Activated CD8-positive, alpha-beta T cell treated with anti-CD3 and anti-CD28 coated beads, Interleukin-2, amount 10 ng/mL, durations not matched to agents 7 days and 5 days (primary cell): ENCODE measurements at places on chromosomes 11 and 22.

DNA sequence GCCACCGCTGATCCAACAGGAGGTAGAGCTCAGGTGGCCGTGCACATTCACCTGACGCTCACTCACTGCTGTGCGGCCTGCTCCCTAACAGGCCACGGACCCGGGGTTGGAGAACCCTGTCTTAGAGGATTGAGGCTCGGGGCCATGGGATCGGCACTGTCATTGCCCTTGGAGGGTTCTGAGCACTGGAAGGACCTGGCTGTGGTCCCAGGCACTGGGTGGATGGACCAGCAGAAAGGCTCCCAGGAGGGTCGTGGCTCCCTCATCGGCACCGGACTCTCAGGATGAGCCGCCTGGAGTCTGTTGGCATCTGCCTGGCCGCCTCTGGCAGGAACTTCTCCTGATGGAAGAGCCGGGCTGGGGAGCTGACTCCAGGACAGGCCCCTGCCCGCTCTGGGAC, 6.5 kb downstream of the KCNQ1 start:
- no peak for DNase-seq

DNA sequence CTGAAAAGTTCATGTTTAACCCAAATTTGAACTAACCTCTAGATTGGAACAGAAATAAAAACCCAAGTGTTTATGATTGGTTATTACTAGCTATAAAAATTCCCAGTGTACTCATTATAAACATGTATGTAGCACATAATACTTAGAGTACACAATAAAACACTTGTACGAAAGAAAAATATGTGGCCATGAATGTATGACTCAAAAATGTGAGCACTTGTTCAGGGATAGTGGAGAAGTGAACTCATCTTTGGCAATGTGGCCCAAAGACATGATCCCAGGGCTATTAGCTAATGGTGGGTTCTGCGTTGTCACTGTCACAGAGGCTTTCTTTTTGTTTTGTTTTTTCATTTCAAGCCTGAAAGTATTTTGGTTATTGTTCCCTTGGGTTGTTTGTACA, 72.0 kb downstream of the PPFIBP2 start:
- no peak for DNase-seq

- no peak for DNase-seq
Observed at GRCh38 chr11:127639916-127640315, 639.3 kb upstream of the KIRREL3 start.

DNA sequence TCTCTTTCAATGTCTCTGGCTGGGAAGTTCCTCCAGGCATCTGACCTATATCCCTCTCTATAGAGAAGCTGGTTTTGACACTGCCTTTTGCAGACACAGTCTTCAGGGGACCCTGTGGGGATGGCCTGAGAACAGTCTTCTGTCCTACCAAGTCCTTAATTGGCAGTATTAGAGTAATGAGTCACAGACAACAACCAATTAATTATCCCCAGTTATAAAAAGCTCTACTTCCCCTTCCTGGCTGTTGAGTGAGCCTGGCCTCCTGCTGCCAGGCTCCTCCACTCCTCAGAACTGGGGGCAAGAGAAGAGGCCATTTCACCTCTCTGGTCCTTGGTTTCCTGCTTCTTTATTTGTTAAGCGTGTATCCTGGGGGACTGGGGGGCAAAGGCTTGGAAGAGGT, 41.2 kb upstream of the KLHL35 start:
- no peak for DNase-seq

- peak; percentile 90 for DNase-seq
Observed at GRCh38 chr22:39900306-39901227, at the start of gene GRAP2. Gene GRAP2 (plus strand): TSS chr22:39901084. CDS start chr22:39947107, 46,023 bp downstream.
